Lower lobe of right lung (tissue), 2 donors: ENCODE measurements at places on chromosomes 16 and 17. TPM values are rescaled to one million over a fixed set of nuclear protein-coding genes. Genes with fewer than 3 reads are reported as not detected.

DNA sequence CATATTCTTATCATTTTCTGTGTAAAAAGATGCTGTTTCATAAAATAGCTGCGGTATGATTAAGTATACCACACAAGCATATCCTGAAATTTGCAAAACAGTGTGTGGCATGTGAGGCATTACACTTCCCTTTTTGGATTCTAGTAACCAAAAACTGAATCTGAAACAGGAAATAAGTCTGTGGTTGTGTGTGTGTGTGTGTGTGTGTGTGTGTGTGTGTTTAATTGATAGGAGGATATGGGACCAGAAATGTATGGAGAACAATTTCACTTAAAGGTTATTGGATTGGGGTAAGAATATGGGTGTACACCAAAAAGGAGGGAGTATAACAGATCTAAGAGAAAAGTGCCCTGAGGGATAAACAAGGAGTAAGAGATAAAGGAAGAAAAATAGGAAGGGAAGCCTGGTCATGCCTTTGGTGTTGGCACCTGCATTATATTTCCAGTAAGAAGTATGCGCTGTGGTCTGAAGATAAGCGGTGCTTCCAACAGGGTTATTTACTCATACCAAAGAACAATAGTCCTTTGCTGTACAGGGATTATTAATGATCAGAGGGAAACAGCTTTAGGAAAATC is 4.0 kb downstream of the LYRM1 start:
- no peak overlapping the region for H3K4me3 ChIP-seq
- no peaks in the 10 kb centered on the region for H3K36me3 ChIP-seq

DNA sequence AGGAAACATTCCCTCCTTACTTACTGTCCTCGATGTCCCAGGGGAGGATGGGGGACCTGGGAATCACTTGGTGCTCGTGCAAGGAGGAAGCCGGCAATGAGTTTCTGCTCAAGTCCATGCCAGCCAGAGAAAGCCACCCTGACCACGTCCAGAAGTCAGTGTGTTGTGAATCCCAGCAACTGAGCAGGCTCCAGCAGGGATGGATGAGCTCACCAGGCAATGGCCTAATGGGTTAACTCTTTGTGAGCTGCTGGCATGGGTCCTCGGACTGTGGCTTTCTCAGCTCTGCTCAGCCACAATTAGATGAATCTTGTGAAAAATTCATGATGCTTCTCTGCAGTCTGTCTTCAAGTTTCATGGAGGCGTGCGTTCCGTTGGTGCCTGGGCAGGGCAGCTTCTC is at the start of gene PIRT:
Gene PIRT, minus strand, starts transcription at position 167 of the 400 bp plus-strand sequence. CDS start 12,442 bp downstream, outside the sequence.
- DNase-seq, result no peak
- no peaks in the 10 kb centered on the region for H3K4me1 ChIP-seq
- H3K4me3 ChIP-seq, result no peak within 1 kb of the TSS
- H3K27ac ChIP-seq, result no peak within 1 kb of the TSS
- no peaks in the 10 kb centered on the region for H3K36me3 ChIP-seq
- peaks cover 7% of the 10 kb centered on the region for H3K27me3 ChIP-seq

GRCh38 chr16:56300242-56300623 is 108.9 kb downstream of the GNAO1 start:
- H3K4me3 ChIP-seq, result no peak overlapping the region
- H3K27ac ChIP-seq, result no peak overlapping the region
- H3K36me3 ChIP-seq, result no peaks in the 10 kb centered on the region
- DNase-seq, result no peak
- H3K27me3 ChIP-seq, result no peaks in the 10 kb centered on the region

GRCh38 chr16:3580686-3581085 is 3.5 kb upstream of the NLRC3 start:
- H3K4me1 ChIP-seq, result no peaks in the 10 kb centered on the region
- no peak overlapping the region for H3K4me3 ChIP-seq
- H3K36me3 ChIP-seq, result peaks cover 24% of the 10 kb centered on the region
- peaks cover 8% of the 10 kb centered on the region for H3K27me3 ChIP-seq
- H3K27ac ChIP-seq, result no peak overlapping the region

DNA sequence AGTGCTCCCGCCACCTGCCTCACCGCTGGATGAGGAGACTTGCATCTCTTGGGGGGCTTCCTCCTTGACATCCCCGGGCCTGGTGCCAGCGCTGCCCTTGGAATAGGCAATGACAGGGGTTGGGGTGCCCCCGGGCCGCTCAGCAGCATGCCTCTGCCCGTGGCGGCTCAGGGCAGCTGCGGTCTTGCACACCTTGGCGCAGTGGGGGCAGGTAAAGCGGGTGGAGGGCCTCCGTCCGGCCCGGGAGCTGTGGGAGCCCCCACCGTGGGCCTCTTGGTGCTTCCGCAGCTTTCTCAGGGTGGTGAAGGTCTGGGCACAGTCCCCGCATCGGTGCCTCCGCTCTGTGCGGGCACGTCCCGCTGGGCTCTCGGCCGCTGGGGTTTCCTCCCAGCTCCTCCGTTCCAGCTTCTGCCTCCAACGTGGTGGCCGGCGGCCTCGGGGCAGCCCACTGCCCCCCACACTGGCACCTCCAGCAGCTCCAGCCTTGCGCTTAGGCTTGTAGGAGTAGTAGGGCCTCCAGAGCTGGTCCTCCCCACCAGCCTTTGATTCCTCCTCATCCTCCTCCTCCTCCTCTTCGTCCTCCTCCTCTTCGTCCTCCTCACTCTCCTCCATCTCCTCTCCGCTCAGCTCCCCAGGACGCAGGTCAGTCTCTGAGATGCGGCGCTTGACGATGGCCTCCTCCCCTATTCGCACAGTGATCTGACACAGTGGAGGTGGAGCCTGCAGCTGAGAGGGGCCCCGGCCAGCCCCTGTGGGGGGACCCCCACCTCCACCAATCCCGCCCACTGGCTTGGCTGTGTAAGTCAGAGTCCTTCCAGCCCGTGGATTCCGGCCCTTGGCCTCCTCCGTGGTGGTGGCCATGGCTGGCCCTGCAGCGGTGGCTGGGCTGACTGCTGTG is 16.7 kb downstream of the ZBTB4 start:
- peaks cover 17% of the 10 kb centered on the region for H3K4me1 ChIP-seq
- no peak for DNase-seq
- H3K27ac ChIP-seq, result no peak overlapping the region
- no peak overlapping the region for H3K4me3 ChIP-seq

GRCh38 chr16:28537076-28537475 is 1.7 kb downstream of the NUPR1 start:
- H3K27ac ChIP-seq, result peak overlapping the region; percentile 53
- no peaks in the 10 kb centered on the region for H3K27me3 ChIP-seq
- DNase-seq, result no peak
- H3K4me1 ChIP-seq, result peaks cover 61% of the 10 kb centered on the region
- H3K36me3 ChIP-seq, result peaks cover 15% of the 10 kb centered on the region

DNA sequence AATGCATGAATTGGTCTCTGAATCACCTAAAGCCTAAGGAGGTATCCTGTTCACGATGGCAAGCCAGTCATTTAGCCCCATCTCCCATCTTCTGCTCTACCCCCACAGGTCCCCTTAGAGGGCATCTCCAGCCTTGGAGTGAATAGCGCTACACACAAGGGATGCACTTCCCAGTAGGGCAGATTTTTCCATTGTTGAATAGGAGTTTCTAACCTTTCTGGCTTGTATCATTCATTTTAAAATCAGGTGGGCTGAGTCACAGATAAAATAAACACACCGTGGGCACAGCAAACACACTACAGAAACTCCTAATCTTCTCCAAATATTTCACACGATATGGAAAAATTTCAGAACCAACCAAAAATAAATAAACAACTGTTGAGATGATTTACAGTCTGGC is 201.2 kb upstream of the NOG start:
- no peaks in the 10 kb centered on the region for H3K36me3 ChIP-seq
- H3K27me3 ChIP-seq, result no peaks in the 10 kb centered on the region
- no peak overlapping the region for H3K27ac ChIP-seq
- no peak overlapping the region for H3K4me3 ChIP-seq
- no peak for DNase-seq

DNA sequence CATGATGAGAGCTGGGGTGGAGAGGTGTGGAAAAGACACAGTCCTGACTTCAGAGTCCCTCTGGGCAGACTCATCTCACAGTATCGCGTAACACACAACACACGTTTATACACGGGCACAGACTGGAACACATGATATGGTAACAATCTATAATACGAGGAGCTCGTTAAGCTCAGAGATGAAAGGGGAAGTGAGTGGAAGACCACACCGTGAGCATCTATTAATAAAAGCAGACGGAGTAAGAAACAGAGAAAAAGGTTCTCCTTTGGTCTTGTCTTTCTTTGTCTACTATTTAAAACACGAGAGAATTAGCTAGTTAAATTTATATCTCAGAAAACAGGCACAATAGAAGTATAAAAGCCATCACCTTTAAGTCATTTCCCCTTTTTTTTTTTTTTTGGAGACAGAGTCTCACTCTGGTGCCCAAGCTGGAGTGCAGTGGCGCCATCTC is 13.5 kb downstream of the ANKRD11 start:
- H3K27me3 ChIP-seq, result no peaks in the 10 kb centered on the region
- H3K4me1 ChIP-seq, result peaks cover 97% of the 10 kb centered on the region
- H3K4me3 ChIP-seq, result no peak overlapping the region
- no peak for DNase-seq

GRCh38 chr16:54932737-54933254 is 2.1 kb downstream of the IRX5 start:
- peak; percentile 48 for DNase-seq
- peaks cover 66% of the 10 kb centered on the region for H3K27me3 ChIP-seq
- peak overlapping the region; percentile 68 for H3K4me3 ChIP-seq
- H3K36me3 ChIP-seq, result no peaks in the 10 kb centered on the region

DNA sequence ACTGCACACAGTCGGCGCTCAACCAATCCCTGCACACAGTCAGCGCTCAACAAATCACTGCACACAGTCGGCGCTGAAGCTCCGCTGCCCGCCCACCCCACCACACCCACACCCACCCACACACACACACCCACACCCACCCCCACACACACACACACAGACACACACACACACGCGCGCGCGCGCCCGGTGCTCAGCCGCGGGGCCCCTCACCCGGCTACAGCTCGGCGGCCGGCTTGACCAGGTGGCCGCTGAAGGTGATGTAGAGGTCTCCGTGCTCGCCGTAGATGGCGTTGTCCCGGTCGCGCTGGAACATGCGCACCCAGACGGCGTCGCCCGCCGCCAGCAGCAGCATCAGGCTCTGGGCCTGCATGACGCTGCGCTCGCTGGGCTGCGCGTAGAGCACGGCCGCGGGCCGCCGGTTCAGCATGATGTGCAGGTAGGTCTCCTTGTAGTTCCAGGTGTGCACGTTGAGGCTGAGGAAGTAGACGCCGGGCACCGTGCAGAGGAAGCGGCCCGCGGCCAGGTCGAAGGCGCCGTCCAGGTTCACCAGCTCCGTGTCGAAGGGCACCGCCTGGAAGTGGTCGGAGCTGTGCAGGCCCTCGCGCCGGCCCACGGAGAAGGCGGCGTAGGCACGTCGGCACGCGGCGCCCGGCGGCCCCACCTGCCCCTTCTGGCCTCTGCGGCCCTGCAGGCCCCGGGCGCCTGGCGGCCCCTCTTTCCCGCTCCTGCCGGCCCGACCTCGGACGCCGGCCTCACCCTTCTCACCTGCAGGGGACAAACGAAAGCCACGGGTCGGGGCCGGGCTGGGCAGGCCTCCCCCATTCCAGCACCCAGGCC is 2.5 kb downstream of the C1QTNF8 start:
- no peak for DNase-seq
- no peak overlapping the region for H3K27ac ChIP-seq
- H3K4me1 ChIP-seq, result peaks cover 13% of the 10 kb centered on the region
- no peaks in the 10 kb centered on the region for H3K36me3 ChIP-seq

DNA sequence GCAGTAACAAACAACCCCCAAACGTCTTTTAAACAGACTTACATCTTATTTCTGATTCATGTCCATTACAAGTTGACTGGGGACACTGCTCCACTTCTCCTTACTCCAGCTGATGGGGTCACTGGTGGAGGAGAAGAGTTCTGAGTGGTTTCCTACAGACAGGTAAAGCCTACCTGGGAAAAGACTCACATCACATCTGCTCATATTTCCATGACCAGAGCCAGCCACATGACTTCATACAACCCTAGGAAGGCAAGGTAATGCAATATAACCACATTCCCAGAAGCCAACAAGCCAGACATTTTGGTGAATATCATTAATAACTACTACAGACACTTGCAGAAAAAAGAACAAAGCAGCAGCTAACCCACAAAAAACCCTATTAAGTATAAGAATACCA is 90.5 kb upstream of the IRX6 start:
- no peaks in the 10 kb centered on the region for H3K36me3 ChIP-seq
- no peak for DNase-seq
- H3K4me3 ChIP-seq, result no peak overlapping the region
- H3K27ac ChIP-seq, result no peak overlapping the region
- H3K27me3 ChIP-seq, result no peaks in the 10 kb centered on the region

GRCh38 chr17:31294820-31295488 is 2.1 kb downstream of the OMG start:
- H3K4me3 ChIP-seq, result no peak overlapping the region
- H3K27ac ChIP-seq, result no peak overlapping the region
- H3K4me1 ChIP-seq, result no peaks in the 10 kb centered on the region
- DNase-seq, result no peak
- no peaks in the 10 kb centered on the region for H3K36me3 ChIP-seq

GRCh38 chr16:23974223-23974622 is 138.4 kb downstream of the PRKCB start:
- no peak overlapping the region for H3K27ac ChIP-seq
- H3K27me3 ChIP-seq, result no peaks in the 10 kb centered on the region
- H3K4me1 ChIP-seq, result no peaks in the 10 kb centered on the region
- no peak for DNase-seq

Gene SMARCD2
- 80.9 TPM for total RNA-seq

Gene KCNH6
- 0.27 TPM for total RNA-seq

Gene CACNA1G
- 0.21 TPM for total RNA-seq

Gene SOST
- not detected for total RNA-seq

Gene MSLN
- total RNA-seq, result 42.6 TPM

Gene NXN
- total RNA-seq, result 42.6 TPM

Gene TSR1
- 18.8 TPM for total RNA-seq

Gene QRICH2
- total RNA-seq, result 4.5 TPM

Gene HS3ST3B1
- total RNA-seq, result 3.4 TPM

Gene KRT27
- not detected for total RNA-seq

Gene ADAD2
- not detected for total RNA-seq

Gene VTN
- total RNA-seq, result 1.3 TPM

Gene CACNG3
- not detected for total RNA-seq

Gene CCL5
- 18.2 TPM for total RNA-seq
